ENCODE measurements at places on chromosomes 1 and 21.
A peak's percentile ranks its signal among the peaks of the same experiment; 100 is the strongest.

DNA sequence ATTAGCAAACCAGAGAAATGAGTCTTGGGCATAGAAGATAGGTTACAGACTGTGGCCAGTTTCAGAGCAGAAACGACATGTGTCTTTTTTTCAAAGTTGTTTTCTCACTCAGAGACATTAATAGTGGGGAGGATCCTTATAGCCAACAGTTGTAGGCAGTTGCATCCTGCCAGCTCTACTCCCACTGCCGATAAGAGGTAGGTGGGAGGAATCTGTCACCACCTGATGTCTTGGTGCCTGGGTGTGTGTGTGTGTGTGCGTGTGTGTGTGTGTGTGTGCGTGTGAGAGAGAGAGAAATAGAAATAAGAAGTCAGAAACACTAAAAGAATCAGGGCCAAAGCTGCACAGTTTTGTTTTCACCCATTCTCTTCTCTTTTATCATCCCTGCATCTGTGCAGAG, 219.5 kb downstream of the ZP4 start:
- no peak overlapping the region for H3K27ac ChIP-seq
- H3K4me1 ChIP-seq = no peaks in the 10 kb centered on the region
- DNase-seq = no peak
- H3K36me3 ChIP-seq = no peaks in the 10 kb centered on the region
- H3K27me3 ChIP-seq = peaks cover 2% of the 10 kb centered on the region
- no peak overlapping the region for H3K4me3 ChIP-seq

GRCh38 chr1:29305943-29306342, 69.6 kb downstream of the PTPRU start:
- H3K27me3 ChIP-seq = no peaks in the 10 kb centered on the region
- peaks cover 14% of the 10 kb centered on the region for H3K36me3 ChIP-seq
- DNase-seq = peak; percentile 58
- H3K27ac ChIP-seq = no peak overlapping the region
- H3K4me3 ChIP-seq = no peak overlapping the region

DNA sequence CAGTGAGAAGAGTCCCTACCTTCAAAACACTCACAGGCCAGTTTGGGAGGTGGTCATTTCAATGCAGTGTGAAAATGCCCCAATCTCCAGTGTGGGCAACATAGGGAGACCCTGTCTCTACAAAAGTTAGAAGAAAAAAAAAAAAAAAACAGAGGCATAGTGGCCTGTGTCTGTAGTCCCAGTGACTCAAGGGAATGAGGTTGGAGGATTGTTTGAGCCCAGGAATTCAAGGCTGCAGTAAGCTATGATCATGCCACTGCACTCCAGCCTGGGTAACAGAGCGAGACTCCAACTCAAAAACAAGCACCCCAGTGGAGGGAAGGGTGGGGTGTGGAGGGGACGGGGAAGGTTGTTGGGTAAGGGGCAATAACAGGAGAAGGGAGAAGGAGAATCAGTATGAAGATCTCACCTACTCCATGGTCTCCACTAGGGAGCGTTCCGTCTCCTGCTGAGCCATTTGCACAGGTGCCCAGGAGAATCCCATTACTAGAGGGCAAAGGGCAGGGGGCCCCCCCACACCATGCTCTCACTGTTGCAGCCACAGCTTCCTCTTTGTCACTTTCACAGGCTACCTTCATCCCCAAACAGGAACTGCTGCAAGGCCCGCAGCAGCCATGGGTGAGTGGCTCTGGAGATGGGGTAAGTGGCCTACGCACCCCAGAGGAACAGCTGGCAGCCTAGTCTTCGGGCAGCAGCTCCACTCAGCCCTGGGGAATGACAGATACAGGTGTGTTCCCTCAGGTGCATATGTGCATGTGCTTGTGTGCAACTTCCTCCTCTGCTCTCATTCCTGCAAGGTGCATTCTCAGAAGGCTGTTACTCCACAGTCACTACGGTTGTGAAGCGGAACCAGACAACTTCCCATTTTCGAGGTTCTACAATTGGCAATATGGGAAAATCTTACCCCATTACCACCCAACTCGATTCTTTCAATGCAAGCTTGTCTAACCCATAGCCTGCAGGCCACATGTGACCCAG, 87.9 kb upstream of the LYST start:
- H3K4me1 ChIP-seq = peaks cover 12% of the 10 kb centered on the region
- peak overlapping the region; percentile 89 for H3K27ac ChIP-seq
- no peak overlapping the region for H3K4me3 ChIP-seq
- no peak for DNase-seq
- H3K27me3 ChIP-seq = no peaks in the 10 kb centered on the region

GRCh38 chr1:6466023-6466422, at the start of gene TNFRSF25:
Gene TNFRSF25, minus strand, starts transcription at chr1:6466173. Its CDS starts 66 bp downstream, at chr1:6466107.
- no peaks in the 10 kb centered on the region for H3K27me3 ChIP-seq
- peaks cover 30% of the 10 kb centered on the region for H3K36me3 ChIP-seq
- H3K4me3 ChIP-seq = no peak within 1 kb of the TSS
- H3K27ac ChIP-seq = no peak within 1 kb of the TSS
- DNase-seq = no peak

DNA sequence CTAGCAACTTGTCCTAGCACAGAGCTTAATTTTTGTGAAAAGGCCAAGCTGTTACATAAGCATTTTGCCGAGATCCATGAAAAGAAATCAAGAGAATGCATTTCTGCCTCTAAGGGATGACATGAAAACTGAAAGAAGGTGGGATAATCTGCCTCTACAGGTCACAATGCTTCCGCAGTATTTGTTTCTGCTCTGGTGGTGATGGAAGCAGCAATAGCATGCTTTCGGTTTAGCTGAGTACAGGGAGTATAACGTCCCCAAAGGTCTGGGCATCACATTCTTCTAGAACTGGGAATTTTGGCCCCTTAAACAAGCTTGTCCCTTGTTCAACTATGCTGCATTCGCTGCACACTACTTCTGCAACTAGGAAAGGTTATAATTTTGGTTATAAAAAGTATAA, 14.4 kb upstream of the MAGI3 start:
- H3K27me3 ChIP-seq = peaks cover 4% of the 10 kb centered on the region
- no peak for DNase-seq
- H3K4me3 ChIP-seq = no peak overlapping the region
- H3K27ac ChIP-seq = no peak overlapping the region

DNA sequence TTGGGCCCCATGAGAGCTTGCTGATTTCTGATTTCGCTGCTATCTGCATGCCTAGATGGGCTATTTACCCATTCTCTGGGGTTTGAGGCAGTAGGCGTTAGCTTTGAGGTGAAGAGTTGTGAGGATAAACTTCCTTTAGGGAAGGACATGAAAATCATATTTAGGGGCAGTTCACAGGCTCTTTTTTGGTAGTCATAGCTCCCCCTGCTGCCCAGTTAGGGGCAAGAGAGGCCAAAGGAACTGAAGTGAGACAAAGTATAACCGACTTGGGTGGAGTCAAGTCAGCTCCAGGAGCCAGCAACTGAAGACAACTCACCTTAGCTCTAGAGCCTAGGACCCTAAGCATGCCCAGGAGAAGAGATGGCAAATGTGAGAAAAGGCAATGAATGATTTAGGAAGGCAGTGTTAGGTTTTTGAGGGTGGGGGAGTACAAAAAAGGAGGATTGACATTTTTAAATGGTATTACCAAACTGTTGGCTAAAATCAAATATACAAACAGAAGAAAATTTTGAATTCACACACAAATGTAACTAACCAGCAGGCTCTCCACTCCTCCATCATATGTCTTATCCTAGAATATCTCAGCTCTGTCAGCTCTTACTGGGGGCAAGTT, 625.2 kb downstream of the LMO4 start:
- H3K27ac ChIP-seq = no peak overlapping the region
- H3K27me3 ChIP-seq = no peaks in the 10 kb centered on the region
- no peak overlapping the region for H3K4me3 ChIP-seq
- DNase-seq = no peak
- H3K36me3 ChIP-seq = no peaks in the 10 kb centered on the region

DNA sequence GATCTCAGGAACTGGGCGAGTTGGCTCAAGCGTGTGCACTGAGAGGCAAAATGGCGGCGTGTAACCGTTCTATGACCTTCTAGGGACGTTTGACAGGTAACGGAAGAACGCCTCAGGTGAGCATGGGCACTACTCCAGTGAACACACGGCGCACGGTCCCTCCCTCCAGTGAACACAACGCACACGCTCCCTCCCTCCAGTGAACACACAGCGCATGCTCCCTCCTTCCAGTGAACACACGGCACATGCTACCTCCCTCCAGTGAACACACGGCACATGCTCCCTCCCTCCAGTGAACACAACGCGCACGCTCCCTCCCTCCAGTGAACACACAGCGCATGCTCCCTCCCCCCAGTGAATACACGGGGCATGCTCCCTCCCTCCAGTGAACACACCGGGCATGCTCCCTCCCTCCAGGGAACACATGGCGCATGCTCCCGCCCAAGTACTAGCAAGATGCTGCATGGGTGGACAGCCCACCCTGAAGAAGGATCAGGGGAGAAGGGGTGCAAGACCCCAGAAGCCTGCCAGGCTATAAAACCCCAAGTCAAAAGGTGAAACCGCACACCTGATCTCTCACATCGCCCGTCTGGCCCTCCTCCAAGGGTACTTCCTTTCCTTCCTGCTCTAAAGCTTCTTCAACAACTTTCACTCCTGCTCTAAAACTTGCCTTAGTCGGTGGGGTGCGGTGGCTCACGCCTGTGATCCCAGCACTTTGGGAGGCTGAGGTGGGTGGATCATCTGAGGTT, 3.5 kb downstream of the C1orf159 start:
- peaks cover 10% of the 10 kb centered on the region for H3K4me1 ChIP-seq
- peaks cover 2% of the 10 kb centered on the region for H3K36me3 ChIP-seq
- DNase-seq = peak; percentile 64
- no peak overlapping the region for H3K27ac ChIP-seq

DNA sequence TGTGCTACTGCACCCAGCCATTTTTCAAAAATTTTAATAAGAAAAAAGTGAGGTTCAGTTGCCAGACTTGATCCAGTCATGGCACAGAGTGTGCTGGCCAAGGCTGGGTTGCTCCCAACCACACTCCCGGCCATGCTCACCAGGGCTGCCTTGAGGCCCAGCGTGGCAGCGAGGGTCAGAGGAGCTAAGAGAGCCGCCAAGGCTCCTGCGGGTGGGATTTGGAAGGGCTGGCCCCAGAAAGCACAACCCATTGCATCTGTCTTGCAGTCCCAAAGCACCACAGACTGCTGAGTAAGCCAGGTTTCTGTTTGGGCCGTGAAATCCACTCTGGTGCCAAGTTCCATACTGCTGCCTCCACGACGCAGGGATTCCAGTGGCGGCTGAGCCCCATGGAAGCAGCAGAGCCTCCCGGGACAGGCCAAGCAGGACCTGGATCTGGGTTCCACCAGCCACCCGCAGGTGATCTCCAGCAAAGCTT, 22.6 kb downstream of the ZBTB17 start:
- H3K36me3 ChIP-seq = no peaks in the 10 kb centered on the region
- H3K27me3 ChIP-seq = no peaks in the 10 kb centered on the region
- peaks cover 83% of the 10 kb centered on the region for H3K4me1 ChIP-seq
- DNase-seq = no peak
- no peak overlapping the region for H3K4me3 ChIP-seq

GRCh38 chr1:9009438-9010370, 16.5 kb downstream of the SLC2A7 start:
- no peak overlapping the region for H3K4me3 ChIP-seq
- no peaks in the 10 kb centered on the region for H3K36me3 ChIP-seq
- H3K4me1 ChIP-seq = peaks cover 2% of the 10 kb centered on the region
- DNase-seq = no peak
- H3K27me3 ChIP-seq = peaks cover 4% of the 10 kb centered on the region

GRCh38 chr1:155645648-155646047, 35.6 kb downstream of the MSTO1 start:
- peaks cover 9% of the 10 kb centered on the region for H3K36me3 ChIP-seq
- no peak overlapping the region for H3K27ac ChIP-seq
- no peaks in the 10 kb centered on the region for H3K27me3 ChIP-seq

DNA sequence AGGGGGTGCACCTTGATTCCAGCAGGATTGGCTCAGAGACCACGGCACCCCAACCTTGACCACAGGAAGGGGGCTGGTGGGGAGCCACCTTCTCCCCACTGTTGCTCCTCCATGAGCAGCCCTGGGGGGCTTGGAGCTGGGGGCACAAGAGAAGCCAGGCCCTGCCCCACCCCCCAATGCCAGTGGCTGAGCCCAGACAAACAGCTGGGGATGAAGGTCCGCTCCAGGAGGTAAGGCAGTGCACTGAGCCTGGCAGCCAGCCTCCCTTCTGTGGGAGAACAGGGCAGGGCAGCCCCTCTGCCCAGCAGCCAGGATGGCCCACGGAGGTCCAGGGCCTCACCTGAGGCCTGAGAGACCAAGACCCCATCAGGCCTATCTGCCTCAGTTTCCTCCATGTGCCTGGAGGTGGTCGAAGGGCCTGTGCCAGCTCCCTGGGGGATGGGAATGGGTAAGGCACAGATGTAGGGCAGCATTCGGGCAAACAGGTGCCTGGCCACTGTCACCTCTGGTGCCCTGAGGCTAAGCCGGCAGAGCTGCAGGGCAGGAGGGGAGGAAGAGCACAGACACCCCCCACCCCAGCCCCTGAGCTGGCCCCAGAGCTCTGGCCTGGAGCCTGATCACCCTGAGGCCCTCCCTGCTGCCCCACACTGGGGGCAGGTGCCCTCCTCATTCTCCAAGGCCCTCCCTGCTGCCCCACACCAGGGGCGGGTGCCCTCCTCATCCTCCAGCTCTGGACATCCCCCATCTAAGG, 7.1 kb downstream of the ITGB2 start:
- peaks cover 1% of the 10 kb centered on the region for H3K36me3 ChIP-seq
- no peak overlapping the region for H3K27ac ChIP-seq
- peaks cover 13% of the 10 kb centered on the region for H3K4me1 ChIP-seq
- H3K27me3 ChIP-seq = peaks cover 48% of the 10 kb centered on the region

DNA sequence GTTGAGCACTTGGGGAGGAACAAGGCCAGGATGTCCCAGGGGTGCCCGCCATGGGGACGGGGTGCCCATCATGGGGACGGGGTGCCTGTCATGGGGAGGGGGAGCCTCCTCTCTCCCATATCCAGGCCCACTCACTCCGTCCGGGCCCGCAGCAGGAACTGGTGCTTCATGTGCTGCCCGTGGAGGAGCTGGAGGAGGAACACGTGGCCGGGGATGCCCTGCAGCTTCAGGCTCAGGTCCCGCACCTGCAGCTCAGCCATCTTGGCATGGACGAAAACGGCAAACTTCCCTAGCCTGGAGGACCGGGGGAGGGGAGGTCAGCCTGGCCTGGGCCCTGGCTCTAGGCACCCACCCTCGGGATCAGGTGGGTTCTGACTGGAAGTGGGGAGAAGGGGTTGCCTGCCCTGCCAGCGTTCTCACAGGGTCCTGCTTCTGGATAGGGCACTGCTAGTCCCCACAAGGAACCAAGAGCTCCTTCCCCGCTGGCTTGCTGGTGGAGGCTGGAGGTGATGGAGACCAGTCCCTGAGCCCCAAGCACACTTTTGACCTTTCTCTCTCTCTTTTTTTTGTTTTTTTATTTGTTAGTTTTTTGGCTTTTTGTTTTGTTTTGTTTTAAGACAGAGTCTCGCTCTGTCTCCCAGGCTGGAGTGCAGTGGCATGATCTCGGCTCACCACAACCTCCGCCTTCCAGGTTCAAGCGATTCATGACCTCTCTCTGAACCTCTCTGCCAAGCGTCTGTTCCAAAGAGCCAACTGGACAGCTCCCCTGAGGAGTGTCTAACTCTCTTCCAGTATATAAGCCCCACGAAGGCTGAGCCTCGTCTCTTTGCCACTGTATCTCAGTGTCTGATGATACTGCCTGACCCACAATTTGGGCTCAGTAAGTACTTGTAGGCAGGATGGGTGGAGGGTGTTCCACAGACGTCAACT, 9.9 kb downstream of the ARHGEF19 start:
- H3K36me3 ChIP-seq = peaks cover 6% of the 10 kb centered on the region
- H3K27me3 ChIP-seq = no peaks in the 10 kb centered on the region
- peaks cover 4% of the 10 kb centered on the region for H3K4me1 ChIP-seq
- H3K4me3 ChIP-seq = no peak overlapping the region
- DNase-seq = no peak
- H3K27ac ChIP-seq = no peak overlapping the region

All from chondrocyte (in vitro differentiated cells).